Dermis blood vessel endothelial cell (primary cell): ENCODE measurements at places on chromosomes 6 and 20. TPM values are rescaled to one million over a fixed set of nuclear protein-coding genes. Genes with fewer than 3 reads are reported as not detected.

Gene SLC4A11
- total RNA-seq = 7.5 and 14.9 TPM in 2 replicates

Gene ECT2L
- total RNA-seq = not detected in 2 replicates

Gene TTK
- 8.5 and 37.9 TPM in 2 replicates for total RNA-seq

Gene CAP2
- 2.6 and 3.3 TPM in 2 replicates for total RNA-seq

Gene FAM110A
- 2.7 and 2.9 TPM in 2 replicates for total RNA-seq

Gene HLA-DQB2
- not detected in 2 replicates for total RNA-seq

Gene PROKR2
- total RNA-seq = not detected in 2 replicates

Gene APOBEC2
- total RNA-seq = 0.19 TPM in 1 of 2 replicates, not detected in the other

Gene CCN6
- not detected in 2 replicates for total RNA-seq

Gene LGSN
- not detected in 2 replicates for total RNA-seq

Gene SLC22A23
- 58.5 and 70.6 TPM in 2 replicates for total RNA-seq

Gene OXT
- not detected in 2 replicates for total RNA-seq

Gene HAO1
- not detected in 2 replicates for total RNA-seq

Gene CDH22
- total RNA-seq = 0.05 TPM in 1 of 2 replicates, not detected in the other

Gene PGC
- not detected in 2 replicates for total RNA-seq

Gene FRMD1
- total RNA-seq = not detected in 2 replicates

Gene PXMP4
- total RNA-seq = 4.3 and 5.0 TPM in 2 replicates

Gene LTB
- total RNA-seq = 3.4 and 30.5 TPM in 2 replicates

DNA sequence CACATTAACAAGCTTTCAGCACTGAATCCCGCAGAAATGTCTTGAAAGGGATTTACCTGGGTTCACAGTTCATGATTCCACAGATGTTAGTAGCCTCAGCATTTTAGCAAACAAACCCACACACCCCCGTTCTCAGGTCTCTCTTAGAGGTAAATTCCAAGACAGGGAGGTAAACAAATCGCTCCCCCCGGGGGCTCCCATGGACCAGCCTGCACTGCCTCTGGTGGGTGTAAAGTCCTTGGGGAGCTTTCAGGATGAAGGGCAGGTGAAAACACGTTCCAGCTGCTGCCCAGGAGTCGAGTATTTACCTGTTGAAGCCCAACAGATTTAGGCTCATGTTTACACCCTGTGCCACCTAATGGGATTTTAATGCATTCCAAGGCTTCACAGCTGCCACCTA, 187.0 kb upstream of the FOXQ1 start:
- DNase-seq = no peak

- no peak for DNase-seq
These were observed 363.8 kb upstream of the SULF2 start for GRCh38 chr20:48148916-48149672.

DNA sequence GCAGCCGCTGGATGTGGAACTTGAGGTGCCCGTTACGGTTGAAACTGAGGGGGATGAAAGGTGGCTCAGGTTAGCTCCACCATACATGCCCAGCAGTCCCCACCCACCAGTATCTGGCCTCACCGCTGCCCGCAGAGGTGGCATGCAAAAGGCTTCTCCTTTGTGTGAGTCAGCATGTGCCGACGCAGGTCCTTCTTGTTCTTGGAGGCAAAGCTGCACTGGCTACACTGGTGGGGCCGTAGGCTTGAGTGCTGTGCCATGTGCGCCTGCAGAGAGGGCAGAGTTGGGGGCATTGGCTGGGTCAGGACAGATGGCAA, 15.8 kb downstream of the PCIF1 start:
- DNase-seq = no peak

- DNase-seq = no peak
These were observed 49.3 kb upstream of the ARID1B start for GRCh38 chr6:156727715-156728385.

DNA sequence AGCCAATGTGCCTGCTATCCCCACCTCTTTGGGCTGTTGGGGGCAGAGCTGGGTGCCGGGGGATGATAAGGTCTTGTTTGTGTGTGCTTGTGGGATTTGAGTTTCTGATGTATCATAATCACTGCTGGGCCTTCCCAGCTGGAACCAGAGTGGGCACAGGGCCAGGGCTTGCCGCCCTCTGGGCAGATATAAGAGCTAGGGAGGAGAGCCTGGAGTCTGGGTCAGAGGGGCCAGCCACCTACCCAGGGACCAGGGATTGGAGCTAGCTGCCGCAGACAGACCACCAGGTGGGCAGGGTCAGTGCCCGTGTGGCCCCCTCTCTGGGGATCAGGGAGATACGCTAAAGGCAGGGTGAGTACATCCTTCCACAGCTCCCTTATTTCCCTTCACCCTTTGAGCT, 3.1 kb upstream of the TLDC2 start:
- no peak for DNase-seq

- no peak for DNase-seq
These were observed 9.4 kb downstream of the CST4 start for GRCh38 chr20:23679133-23680092.

DNA sequence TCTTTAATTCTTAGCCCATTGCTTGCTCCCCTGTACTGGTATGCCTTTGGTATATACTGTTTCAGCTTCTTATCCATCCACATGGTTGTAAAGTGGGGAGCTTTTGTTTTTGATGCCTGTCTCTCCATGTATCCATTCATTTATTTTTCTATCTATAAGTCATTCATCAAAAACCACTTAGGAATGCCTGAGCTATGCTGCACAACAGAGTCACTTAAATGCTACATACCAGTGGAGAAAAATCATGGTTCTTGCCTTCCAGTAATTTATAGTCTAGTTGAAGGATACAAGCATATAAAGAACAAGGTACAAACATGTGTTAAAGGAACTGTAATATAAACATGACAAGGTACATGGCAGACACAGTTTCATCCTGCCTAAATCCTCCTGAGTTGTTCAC, 347.3 kb downstream of the NRN1 start:
- no peak for DNase-seq

- DNase-seq = no peak
These were observed 93.8 kb downstream of the RIN2 start for GRCh38 chr20:19851861-19852260.

- no peak for DNase-seq
These were observed 318.0 kb downstream of the RFPL4B start for GRCh38 chr6:112665114-112665513.

GRCh38 chr6:120410586-120410985, 923.7 kb downstream of the TBC1D32 start:
- DNase-seq = no peak

DNA sequence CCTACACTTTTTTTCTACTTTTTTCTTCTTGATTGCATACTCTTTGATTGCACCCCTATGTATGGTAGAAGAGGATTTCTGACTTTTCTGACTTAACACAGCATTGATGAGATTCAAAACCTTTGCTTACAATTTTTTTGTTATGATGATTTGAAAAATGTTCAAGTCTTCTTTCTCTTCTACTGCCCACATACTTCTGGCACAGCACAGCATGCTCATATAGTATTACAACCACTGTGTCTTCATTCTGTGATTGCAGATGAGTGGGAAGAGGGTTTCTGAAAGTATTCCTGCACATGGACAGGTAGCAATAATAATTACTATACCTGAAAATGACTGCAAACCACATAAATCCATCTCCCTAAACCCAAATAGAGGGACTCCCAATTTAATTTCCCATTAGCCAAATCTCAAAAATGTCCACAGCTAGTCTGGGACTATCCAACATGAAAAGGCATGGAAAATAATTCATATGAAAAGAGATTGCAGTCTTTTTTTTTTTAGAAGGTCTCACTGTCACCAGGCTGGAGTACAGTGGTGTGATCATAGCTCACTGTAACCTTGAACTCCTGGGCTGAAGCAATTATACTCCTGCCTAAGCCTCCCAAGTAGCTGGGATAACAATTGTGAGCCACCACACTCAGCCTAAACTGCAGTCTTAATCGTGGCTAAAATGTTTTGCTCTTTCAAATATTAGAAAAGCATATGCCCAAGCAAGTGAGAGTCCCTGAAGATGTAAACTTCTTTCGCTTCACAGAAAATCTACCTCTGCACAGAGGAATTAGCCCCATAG, 15.9 kb upstream of the TENT5A start:
- DNase-seq = no peak

DNA sequence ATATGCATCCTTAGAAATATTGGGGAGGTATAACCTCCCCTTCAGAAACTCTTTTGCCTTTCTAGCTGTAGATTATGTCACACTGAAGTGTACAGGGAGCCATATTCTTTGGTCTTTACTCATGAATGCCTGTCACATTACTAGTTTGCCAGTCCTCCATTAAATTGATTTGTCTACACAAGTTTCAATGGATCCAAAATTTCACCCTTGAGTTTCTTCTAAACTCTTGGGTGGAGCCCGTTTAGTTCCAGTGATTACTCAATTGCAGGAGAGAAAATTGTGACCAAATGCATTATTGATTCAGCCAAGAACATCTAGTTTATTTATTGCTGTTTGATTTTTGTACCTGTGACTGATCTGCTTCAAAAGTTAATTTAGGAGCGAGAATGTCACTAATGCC, 60.4 kb upstream of the TFB1M start:
- no peak for DNase-seq

GRCh38 chr6:28264834-28265401, 2.0 kb upstream of the ZSCAN26 start:
- DNase-seq = no peak

- no peak for DNase-seq
These were observed 8.8 kb downstream of the PKIG start for GRCh38 chr20:44590980-44591778.

DNA sequence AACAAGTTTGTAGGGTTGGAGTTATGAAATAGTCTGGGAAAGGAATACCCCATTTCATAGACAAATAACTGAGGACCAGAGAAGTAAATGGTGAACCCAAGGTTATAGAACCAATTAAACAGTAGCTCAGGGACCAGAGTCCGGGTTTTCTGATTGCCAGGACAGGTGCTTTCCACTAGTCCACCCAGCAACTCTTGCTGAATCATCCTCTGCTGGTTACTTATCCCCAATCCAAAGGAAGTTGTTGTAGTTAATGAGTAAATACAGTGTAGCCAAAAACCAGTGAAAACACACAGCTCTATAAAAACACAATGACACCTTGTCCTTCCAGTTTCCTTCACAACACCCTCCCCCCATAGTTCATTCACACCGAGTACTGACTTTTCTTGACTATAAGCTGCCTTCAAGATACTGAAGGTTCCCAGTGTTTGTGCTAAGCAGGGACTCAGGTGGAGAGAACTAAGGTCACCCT, 766 bp upstream of the TINAG start:
- DNase-seq = peak; percentile 19

DNA sequence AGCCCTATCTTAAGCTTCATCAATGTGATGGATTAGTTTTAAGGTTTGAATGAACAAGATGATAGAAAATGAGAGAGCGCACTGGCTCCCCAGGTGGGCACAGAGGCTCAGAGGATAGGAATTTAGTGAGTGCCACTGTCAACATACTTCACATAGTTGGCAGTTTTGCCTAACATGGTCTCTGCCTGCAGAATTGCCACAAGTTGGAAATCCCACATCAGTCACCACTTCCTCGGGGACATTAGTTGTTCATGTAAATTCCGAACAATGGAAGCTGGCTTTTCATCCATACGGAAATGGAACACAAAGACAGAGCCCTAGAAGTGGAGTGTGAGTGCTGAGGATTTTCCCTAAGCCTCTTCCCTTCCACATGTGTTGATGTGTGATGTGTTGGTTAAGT, 123.9 kb upstream of the PHACTR1 start:
- DNase-seq = peak; percentile 83

- no peak for DNase-seq
These were observed 3.7 kb downstream of the PIM1 start for GRCh38 chr6:37173493-37174195.

DNA sequence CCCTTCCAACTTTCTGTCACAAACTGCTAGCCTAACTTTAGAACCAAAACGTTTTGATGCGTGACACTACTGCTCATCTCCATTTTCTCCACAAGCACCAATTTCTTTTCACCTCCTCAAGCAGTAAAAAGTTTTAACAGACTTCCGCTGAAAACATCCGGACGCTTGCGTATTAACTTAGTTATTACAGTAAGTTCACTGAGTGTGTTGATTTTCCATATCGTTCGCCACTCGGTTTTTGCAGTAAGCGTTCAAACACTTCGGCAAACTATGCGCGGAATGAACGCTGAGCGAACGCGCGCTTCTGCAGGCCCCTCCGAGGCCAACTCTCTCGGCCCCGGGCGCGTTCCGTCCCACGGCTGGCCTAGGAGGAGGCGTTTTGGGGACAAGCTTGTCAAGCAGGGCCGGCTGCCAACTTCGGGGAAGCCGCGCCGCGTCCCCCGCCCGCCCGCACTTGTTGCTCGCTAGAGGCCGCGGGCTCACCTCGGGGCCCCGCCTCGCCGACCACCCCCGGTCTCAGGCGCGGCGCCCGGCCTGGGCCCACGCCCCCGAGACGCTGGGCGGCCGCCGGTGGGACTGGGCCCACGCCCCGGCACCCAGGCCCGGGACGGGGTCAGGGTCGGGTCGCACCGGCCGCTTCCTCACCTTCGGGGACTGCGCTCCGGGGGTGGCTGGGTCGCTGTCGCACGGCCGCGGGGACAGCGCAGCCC, 945 bp downstream of the PHF10 start:
- DNase-seq = peak; percentile 66

DNA sequence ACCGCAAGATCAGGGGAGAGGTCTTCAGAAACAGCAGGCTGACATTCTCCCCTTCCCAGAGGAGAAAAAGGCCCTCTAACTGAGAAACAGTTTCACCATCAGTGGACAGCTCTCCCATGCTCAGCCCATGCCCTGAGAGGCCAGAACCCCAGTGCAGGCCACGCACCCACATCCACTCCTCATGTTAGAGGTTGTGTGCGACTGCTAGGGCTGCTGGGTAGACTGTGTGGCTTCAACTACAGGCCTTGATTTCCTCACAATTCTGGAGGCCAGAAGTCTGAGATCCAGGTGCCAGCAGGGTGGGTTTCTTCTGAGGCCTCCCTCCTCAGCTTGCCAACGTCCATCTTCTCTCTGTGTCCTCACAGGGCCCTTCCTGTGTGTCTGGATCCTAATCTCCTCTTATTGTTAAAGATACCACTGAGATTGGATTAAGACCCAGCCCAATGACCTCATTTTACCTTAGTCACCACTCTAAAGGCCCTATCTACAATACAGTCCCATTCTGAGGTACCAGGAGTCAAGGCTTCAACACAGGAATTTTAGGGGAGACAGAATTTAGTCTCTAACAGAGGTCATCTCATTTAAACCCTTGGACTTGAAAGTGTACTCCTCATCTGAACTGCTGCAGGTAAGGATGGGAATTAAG, 67.7 kb upstream of the CD93 start:
- DNase-seq = no peak

DNA sequence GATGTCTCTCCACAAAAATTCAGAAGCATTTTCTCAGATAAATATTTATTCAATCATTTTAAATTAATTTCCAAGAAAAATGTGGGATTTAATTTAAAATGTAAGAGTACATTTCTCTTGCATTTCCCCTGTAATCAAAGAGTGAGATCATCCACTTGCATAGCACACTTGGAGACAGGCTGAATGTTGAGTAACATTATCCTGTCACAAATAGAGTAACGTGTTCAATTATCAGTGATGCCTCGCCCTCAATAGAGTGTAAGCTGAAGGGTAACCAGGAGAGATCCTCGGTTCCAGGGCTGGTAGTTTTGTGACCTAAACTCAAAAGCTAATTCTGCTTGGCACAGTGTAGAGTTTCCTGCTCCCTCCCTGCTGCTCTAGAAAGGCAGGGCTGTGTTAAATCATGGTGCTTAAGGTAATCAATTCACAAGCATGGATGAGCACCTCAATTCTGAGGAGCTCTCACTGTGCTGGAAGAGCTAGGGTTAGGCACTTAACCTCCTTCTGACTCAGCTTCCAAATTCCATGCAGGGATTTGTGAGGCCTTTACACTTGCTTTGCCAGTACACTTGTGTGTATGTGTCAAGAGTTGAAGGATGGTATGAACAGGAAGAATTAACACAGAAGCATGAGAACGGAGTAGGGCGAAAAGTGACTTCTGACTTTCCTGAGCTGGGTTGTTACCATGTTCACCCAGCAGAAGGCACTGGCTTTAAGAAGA, 56.6 kb downstream of the MMUT start:
- no peak for DNase-seq

- DNase-seq = no peak
These were observed 867 bp downstream of the NPBWR2 start for GRCh38 chr20:64106435-64106961.
